PC-3 (cell line): ENCODE measurements at places on chromosomes 16 and 17. TPM values are rescaled to one million over a fixed set of nuclear protein-coding genes. Genes with fewer than 3 reads are reported as not detected.

DNA sequence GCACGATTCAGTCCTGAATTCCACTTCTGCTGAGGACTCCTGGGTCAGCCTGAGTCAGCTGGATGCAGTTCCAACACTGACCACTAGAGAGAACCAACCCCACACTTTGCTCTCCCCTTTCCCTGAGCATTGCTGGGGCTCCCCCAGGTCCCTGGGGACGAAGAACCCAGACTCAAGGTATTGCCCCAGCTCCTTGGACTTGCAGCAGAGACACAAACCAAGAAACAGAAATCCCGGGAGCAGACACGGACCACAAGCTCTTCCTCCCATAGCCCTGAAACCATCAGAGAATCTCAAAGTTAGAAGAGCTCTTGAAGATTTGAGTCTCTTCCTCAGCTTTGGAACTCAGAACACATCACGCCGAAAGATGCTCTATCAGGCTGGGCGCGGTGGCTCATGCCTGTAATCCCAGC, 678 bp upstream of the GH1 start:
- peak; percentile 76 for DNase-seq

- no peak for DNase-seq
Measured at GRCh38 chr16:48160575-48160974, 4.8 kb upstream of the ABCC12 start.

- DNase-seq: no peak
Measured at GRCh38 chr17:61412860-61413660, 13.4 kb downstream of the TBX2 start.

- peak; percentile 48 for DNase-seq
Measured at GRCh38 chr17:45296833-45297124, 20.0 kb downstream of the MAP3K14 start.

- no peak for DNase-seq
Measured at GRCh38 chr17:66032082-66032712, 159.7 kb downstream of the CEP112 start.

GRCh38 chr16:83315271-83315670, 492.5 kb upstream of the HSBP1 start:
- no peak for DNase-seq

GRCh38 chr16:14004729-14005315, 66.3 kb upstream of the MRTFB start:
- no peak for DNase-seq

GRCh38 chr17:21573961-21574610, 118.2 kb upstream of the KCNJ18 start:
- no peak for DNase-seq

- DNase-seq: no peak
Measured at GRCh38 chr16:46712911-46713310, 23.5 kb downstream of the ORC6 start.

GRCh38 chr16:51149721-51150164, 1.3 kb downstream of the SALL1 start:
- DNase-seq: no peak

DNA sequence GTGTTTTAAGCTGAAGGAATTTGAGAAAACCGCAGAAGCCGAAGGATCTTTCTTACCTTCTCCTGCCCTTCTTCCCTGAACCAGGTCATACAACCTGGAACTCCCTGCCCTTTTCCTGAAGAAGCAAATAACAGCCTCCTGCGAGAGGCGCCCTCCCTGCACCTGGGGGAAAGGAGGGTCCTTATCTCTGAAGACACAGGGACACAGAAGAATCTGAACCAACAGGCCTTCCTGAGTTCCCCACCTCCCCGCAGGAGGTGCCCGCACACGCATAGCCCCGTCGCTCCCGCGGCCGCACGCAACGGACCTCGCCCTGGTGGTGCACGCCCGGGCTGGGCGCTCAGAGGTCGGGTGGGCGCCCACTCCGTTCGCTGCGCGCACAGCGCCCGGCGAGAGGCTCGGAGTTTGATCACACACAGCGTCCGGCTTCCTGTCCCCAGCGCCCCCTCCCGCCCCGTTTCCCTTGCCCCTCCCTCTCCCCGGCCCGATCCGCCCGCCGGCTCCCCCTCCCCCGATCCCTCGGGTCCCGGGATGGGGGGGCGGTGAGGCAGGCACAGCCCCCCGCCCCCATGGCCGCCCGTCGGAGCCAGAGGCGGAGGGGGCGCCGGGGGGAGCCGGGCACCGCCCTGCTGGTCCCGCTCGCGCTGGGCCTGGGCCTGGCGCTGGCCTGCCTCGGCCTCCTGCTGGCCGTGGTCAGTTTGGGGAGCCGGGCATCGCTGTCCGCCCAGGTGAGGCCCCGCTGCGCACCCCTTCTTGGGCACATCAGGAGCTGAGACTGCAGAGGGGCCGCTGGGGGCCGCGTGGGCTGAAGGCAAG, at the start of gene TNFSF12:
TSS of gene TNFSF12 (plus strand) at position 474 of the 816 bp plus-strand sequence. CDS start at position 570, 96 bp downstream.
- peak; percentile 31 for DNase-seq

GRCh38 chr16:24671455-24671954, 57.9 kb upstream of the TNRC6A start:
- DNase-seq: no peak

DNA sequence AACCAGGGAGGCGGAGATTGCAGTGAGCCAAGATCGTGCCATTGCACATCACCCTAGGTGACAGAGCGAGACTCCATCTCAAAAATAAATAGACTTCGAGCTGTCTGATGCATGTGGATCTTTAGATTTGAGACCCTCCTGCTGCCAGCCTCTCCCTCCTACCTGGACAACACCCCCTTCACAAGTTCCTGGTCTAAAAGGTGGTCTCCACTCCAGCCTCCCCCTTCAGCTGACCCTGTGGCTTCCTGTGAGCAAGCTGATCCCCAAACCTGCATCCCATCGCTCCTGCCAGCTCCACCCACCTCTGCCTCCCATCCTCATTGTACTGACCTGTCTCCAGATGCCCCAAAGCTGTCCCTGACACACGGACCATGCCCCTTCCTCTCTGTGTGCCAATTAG, 27.1 kb upstream of the FAAP100 start:
- no peak for DNase-seq

GRCh38 chr16:24094660-24095059, 161.5 kb upstream of the CACNG3 start:
- DNase-seq: no peak

The PRDM7 gene
- total RNA-seq: not detected in 2 replicates

The KRT12 gene
- not detected in 2 replicates for total RNA-seq

The POLR3K gene
- total RNA-seq: 20.3 and 30.2 TPM in 2 replicates

The IRX5 gene
- total RNA-seq: 0.22 TPM in 1 of 2 replicates, not detected in the other

The AURKB gene
- total RNA-seq: 72.3 and 82.9 TPM in 2 replicates

The PABPN1L gene
- total RNA-seq: not detected in 2 replicates

The TMEM204 gene
- total RNA-seq: not detected in 2 replicates

The UTS2R gene
- total RNA-seq: not detected in 2 replicates

The ZNRF1 gene
- 60.4 and 83.6 TPM in 2 replicates for total RNA-seq

The CD19 gene
- not detected in 2 replicates for total RNA-seq

The DNAJC7 gene
- total RNA-seq: 60.1 and 76.3 TPM in 2 replicates

The CX3CL1 gene
- 0.35 TPM in 1 of 2 replicates, not detected in the other for total RNA-seq
